Karpas-422 (cell line): ENCODE measurements at places on chromosomes 2 and 18. TPM values are rescaled to one million over a fixed set of nuclear protein-coding genes. Genes with fewer than 3 reads are reported as not detected.

DNA sequence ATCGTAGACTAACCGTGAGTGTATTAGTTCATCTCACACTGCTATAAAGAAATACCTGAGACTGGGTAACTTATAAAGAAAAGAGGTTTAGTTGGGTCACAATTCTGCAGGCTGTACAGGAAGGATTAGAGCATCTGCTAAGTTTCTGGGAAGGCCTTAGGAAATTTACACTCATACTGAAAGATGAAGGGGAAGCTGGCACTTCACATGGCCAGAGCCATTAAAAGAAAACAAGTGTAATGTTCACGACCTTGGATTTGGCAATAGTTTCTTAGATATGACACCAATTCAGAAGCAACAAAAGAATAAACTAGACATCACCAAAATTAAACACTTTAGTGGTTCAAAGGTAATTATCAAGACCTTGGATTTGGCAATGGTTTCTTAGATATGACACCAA, 23.8 kb downstream of the ABCB11 start:
- no peaks in the 10 kb centered on the region for H3K27me3 ChIP-seq
- H3K4me3 ChIP-seq, result no peak overlapping the region
- peaks cover 7% of the 10 kb centered on the region; the same call in 1 of the 2 replicates for H3K4me1 ChIP-seq
- H3K36me3 ChIP-seq, result no peaks in the 10 kb centered on the region

GRCh38 chr18:13218368-13218991, at the start of gene LDLRAD4:
Gene LDLRAD4 (plus strand): TSS chr18:13218760.
- no peaks in the 10 kb centered on the region for H3K36me3 ChIP-seq
- DNase-seq, result no peak
- no peaks in the 10 kb centered on the region for H3K27me3 ChIP-seq
- H3K4me1 ChIP-seq, result no peaks in the 10 kb centered on the region
- H3K4me3 ChIP-seq, result no peak within 1 kb of the TSS

DNA sequence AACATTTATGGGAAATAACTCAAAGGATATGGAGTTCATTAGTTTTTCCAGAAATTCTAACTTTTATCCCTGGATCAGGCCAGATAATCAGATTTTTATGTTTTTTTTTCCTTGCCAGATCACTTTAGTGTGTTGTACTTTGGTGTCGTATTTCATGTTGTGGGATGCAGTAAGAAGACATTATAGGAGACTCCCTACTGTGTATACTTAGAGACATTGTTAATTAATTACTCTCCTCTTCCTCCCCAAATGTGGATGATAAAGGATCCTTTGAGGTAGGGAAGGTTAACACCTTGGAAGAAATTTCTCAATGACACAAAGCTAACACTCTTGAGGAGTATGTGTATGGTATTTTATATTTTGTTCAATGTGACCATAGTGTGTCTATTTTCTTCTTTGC, 120.5 kb downstream of the LYPD6B start:
- H3K27me3 ChIP-seq, result no peaks in the 10 kb centered on the region
- no peak for DNase-seq
- no peak overlapping the region for H3K27ac ChIP-seq
- no peak overlapping the region for H3K4me3 ChIP-seq

- H3K36me3 ChIP-seq, result no peaks in the 10 kb centered on the region
- no peak overlapping the region for H3K27ac ChIP-seq
- no peaks in the 10 kb centered on the region for H3K4me1 ChIP-seq
- H3K4me3 ChIP-seq, result no peak overlapping the region
- DNase-seq, result peak; percentile 24
Measured at GRCh38 chr18:9737472-9738121, 29.5 kb downstream of the RAB31 start.

GRCh38 chr2:204611017-204611631, 65.8 kb downstream of the PARD3B start:
- DNase-seq, result no peak
- H3K4me3 ChIP-seq, result no peak overlapping the region
- no peaks in the 10 kb centered on the region for H3K27me3 ChIP-seq
- H3K4me1 ChIP-seq, result no peaks in the 10 kb centered on the region

DNA sequence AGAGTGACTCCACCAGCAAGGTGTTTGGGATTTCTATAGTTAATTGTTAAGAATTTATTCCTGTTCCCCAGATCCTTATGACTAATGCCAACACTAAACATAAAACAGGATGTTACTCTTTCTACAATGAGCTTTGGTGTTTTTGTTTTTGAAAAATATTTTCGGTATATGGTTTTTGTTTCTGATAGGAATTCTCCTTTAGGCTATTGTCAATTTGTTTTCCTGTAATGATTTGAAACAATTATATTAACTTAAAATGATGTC, 182.6 kb downstream of the AGAP1 start:
- no peaks in the 10 kb centered on the region for H3K27me3 ChIP-seq
- H3K36me3 ChIP-seq, result no peaks in the 10 kb centered on the region
- no peak overlapping the region for H3K4me3 ChIP-seq
- DNase-seq, result no peak
- H3K27ac ChIP-seq, result no peak overlapping the region

DNA sequence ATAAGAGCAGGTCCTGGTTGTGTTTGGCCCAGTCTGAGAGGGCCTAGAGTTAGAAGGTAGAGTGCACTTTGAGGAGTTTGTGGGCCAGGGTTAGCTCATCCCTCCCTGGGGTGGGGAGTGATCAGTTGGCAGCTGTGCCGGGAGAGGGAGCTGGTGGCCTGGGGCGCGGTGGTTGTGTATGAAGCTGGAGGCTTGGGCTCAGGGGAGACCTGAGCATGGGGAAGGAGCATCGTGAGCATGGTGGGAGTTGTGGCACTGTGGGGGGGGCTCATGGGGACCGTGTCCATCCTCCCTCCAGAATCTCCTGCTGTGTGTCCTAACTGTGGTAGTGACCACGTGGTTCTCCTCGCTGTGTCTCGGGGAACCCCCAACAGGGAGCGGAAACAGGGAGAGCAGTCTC, 13.6 kb downstream of the STK11IP start:
- H3K4me1 ChIP-seq, result peaks cover 11% of the 10 kb centered on the region
- H3K27ac ChIP-seq, result no peak overlapping the region
- H3K36me3 ChIP-seq, result no peaks in the 10 kb centered on the region
- no peak for DNase-seq

- DNase-seq, result no peak
- no peaks in the 10 kb centered on the region for H3K4me1 ChIP-seq
- no peak overlapping the region for H3K4me3 ChIP-seq
- no peaks in the 10 kb centered on the region for H3K27me3 ChIP-seq
- H3K27ac ChIP-seq, result no peak overlapping the region
Measured at GRCh38 chr2:82591718-82592117, 1867.4 kb downstream of the SUCLG1 start.

DNA sequence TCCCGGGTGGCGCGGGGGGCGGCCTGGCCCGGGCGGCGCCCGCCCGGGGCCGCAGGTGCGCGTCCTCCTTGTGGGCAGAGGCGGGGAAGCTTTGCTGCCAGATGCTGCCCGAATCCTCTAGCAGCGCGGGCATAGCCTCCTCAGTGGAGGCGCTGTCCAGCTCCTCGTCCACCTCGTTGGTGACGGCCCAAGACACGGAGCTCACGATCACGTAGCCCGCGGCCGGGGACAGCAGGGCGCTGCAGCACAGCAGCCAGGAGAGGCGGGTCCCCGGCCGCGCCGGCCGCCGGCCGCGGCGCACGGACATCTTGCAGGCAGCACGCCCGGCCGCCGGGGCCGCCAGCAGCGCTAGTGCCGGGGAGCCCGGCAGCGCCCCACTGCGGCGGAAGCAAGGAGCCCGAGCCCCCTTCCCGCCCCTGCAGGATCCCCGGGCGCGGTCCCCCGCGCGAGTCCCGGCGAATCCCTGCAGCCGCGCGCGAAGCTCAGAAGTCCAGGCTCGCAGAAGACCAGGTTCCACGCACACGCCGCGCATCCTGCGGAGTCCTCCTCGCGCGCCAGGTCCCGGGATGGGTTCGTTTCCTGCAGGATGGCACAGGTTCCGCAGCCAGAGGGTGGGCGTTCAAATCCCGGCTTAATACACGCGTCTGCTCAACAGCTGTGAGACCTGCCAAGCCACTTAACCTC, at the start of gene CREG2:
TSS of gene CREG2 (minus strand) at position 353 of the 684 bp plus-strand sequence. CDS start at position 307, 46 bp downstream.
- no peak within 1 kb of the TSS for H3K4me3 ChIP-seq
- H3K36me3 ChIP-seq, result no peaks in the 10 kb centered on the region
- no peak for DNase-seq
- no peaks in the 10 kb centered on the region for H3K4me1 ChIP-seq
- H3K27ac ChIP-seq, result no peak within 1 kb of the TSS

DNA sequence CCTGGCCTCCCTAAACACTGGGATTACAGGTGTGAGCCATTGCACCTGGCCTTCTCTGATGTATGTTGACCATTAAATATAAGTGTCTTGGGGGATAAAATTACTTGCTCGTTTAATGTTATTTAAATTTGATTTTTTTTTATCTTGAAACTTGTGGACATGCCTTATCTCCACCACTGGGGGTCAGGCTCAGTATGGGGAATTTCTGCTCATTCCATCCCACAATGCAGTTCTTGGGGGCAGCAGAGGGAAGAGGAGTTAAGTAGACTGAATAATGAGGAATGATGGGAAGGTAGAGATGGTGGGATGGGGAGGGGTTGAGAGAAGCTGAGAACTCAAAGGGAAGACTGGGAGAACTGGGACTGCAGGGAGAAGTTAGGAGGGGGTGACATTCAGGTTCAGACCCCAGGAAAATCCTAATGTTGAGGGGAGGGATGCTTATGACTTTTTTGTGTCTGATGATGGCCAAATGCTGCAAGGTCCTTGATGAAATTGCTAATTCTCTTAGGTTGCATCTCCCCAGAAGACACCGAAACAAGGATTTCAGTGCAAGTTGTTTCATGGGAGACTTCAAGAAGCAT, 174.2 kb downstream of the MIB1 start:
- no peaks in the 10 kb centered on the region for H3K36me3 ChIP-seq
- no peak overlapping the region for H3K27ac ChIP-seq
- no peak overlapping the region for H3K4me3 ChIP-seq
- no peaks in the 10 kb centered on the region for H3K27me3 ChIP-seq
- DNase-seq, result peak; percentile 74
- H3K4me1 ChIP-seq, result no peaks in the 10 kb centered on the region

DNA sequence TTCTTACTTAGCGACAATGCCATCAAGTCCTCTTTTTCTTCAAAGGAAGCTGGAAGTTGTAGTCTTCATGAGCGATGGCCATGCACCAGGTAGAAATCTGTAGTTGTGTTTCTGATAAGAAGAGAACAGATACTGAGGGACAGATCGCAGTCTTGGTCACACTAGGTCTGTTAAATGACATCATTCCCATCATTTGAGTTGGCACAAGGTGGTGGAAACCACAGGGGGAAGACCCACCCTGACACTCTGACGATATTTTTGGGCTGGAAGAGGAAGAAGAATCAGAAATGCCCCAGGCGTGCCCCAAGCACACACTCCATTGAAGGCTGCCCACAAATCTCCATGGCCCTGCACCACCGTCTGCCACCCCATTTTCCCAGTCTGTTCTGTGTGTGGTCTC, 89.0 kb upstream of the BOD1L2 start:
- H3K4me3 ChIP-seq, result no peak overlapping the region
- no peak for DNase-seq
- H3K36me3 ChIP-seq, result no peaks in the 10 kb centered on the region
- no peak overlapping the region for H3K27ac ChIP-seq

GRCh38 chr2:69216535-69217332, 170.3 kb downstream of the GFPT1 start:
- no peak overlapping the region for H3K4me3 ChIP-seq
- H3K4me1 ChIP-seq, result no peaks in the 10 kb centered on the region
- no peak for DNase-seq
- no peaks in the 10 kb centered on the region for H3K36me3 ChIP-seq
- H3K27ac ChIP-seq, result no peak overlapping the region

DNA sequence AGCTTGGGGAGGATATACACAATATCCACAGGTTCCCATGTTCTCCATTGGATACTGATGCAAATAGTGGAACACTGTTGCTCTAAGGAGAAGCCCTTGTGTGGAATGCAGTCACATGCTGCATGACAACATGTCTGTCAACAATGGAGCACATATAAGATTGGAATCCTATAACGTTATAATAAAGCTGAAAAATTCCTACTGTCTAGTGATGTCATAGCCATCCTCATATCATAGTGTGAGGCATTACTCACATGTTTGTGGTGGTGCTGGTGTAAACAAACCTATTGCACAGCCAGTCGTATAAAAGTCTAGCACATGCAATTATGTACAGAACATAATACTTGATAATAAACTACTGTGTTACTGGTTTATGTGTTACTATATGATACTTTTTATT, 394.7 kb downstream of the FBXO15 start:
- no peak overlapping the region for H3K4me3 ChIP-seq
- H3K36me3 ChIP-seq, result no peaks in the 10 kb centered on the region
- H3K27me3 ChIP-seq, result no peaks in the 10 kb centered on the region
- H3K4me1 ChIP-seq, result no peaks in the 10 kb centered on the region
- H3K27ac ChIP-seq, result no peak overlapping the region
- DNase-seq, result no peak

DNA sequence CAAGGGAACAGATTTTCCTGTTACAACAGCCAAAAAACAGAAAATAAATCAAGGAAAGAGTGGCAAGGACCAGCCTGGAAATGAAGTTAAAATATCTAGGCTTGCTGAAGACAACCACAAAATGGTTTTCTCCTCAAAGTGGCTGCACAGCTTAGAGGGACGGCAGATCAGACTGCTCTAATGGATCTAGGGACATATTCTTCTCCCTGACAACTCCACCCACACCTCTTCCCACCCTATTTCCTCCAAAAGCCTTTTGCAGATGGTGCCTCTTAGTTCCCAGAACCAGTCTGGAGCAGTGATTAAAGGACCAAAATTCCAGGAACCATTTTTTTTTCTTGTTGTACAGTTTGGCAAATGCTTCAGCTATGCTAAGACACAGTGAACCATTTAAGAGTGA, 220.2 kb upstream of the SIX2 start:
- peaks cover 2% of the 10 kb centered on the region; the same call in 1 of the 2 replicates for H3K27me3 ChIP-seq
- peaks cover 30% of the 10 kb centered on the region for H3K4me1 ChIP-seq
- peaks cover 12% of the 10 kb centered on the region for H3K36me3 ChIP-seq
- no peak overlapping the region for H3K27ac ChIP-seq
- no peak for DNase-seq

- DNase-seq, result peak; percentile 85
- H3K4me1 ChIP-seq, result no peaks in the 10 kb centered on the region
- no peaks in the 10 kb centered on the region for H3K27me3 ChIP-seq
- no peak overlapping the region for H3K4me3 ChIP-seq
- H3K36me3 ChIP-seq, result no peaks in the 10 kb centered on the region
- no peak overlapping the region for H3K27ac ChIP-seq
Measured at GRCh38 chr18:11553098-11553940, 56.1 kb upstream of the SLC35G4 start.

GRCh38 chr18:73777356-73778031, 370.1 kb downstream of the FBXO15 start:
- H3K27me3 ChIP-seq, result no peaks in the 10 kb centered on the region
- H3K4me3 ChIP-seq, result no peak overlapping the region
- H3K27ac ChIP-seq, result no peak overlapping the region
- H3K36me3 ChIP-seq, result no peaks in the 10 kb centered on the region
- DNase-seq, result no peak
- H3K4me1 ChIP-seq, result no peaks in the 10 kb centered on the region

COL4A3 gene
- 0.04 and 0.60 TPM in 2 replicates for total RNA-seq
